ENCODE measurements at places on chromosomes 4 and X.

DNA sequence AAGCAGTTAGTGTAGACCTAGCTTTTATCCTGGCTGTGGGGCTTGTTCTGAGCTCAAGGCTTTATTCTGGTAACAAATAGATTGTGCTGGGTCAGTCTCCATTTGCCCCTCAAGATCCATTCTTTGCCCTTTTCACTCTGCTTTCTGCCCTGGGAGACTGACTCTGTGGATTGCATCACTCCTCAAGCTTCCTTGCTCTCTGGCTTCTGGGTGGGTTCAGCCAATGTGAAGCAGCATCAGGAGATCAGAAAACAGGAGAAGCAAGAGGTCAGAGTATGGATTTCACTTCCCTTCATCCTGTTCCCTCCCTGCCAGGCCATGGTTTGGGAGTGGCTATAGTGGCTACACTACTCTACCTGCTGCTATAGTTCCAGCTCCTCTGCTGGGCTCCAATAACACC is 184.1 kb upstream of the NDP start:
- no peak for DNase-seq

- DNase-seq: no peak
These were observed 82.0 kb downstream of the CHRDL1 start for GRCh38 chrX:110713666-110714065.

GRCh38 chr4:30461218-30461617 is 259.0 kb upstream of the PCDH7 start:
- DNase-seq: no peak

DNA sequence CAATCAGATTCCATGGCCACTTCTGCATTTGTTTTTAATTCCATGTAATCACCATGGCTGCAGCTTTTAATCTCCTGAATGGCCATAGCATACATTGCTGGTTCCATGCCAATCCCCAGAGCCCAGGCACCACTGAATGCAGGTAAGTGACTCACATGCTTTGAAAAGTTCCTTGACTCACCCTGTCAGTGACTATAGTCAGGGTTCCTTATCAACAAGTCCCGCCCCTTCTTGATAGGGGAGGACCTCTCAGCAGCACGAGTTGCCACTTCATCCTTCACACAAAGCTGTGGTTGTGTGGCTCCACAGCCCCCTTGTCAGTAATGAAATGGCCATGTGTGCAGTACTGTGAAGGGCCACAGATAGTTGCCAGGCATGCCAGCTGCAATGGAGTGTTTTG is 516.6 kb downstream of the PPARGC1A start:
- no peak for DNase-seq

GRCh38 chr4:155071962-155072361 is 136.5 kb upstream of the NPY2R start:
- no peak for DNase-seq

- DNase-seq: no peak
These were observed 29.5 kb upstream of the C4orf54 start for GRCh38 chr4:99687120-99687519.

GRCh38 chr4:144658903-144659302 is 12.9 kb downstream of the HHIP start:
- no peak for DNase-seq

GRCh38 chr4:74327762-74328161 is 19.5 kb downstream of the EPGN start:
- DNase-seq: no peak

DNA sequence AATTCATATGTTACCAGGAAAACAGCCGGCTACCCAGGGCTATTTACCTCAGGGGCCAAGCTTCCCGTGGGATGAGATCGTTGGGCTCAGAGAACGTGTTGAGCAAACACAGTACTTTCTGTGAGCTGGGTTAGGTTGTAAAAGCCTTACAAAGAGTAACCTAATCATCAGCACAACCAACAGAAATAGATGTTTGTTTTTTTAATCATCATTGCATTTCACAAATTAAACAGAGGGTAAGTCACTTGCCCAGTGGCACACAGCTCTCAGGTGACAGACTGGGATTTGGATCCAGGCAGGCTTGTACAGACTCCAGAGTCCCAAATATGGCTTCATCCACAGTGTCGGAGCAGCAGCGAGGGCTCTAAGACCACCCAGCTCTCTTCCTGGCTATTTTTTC is 20.1 kb downstream of the SPON2 start:
- no peak for DNase-seq

DNA sequence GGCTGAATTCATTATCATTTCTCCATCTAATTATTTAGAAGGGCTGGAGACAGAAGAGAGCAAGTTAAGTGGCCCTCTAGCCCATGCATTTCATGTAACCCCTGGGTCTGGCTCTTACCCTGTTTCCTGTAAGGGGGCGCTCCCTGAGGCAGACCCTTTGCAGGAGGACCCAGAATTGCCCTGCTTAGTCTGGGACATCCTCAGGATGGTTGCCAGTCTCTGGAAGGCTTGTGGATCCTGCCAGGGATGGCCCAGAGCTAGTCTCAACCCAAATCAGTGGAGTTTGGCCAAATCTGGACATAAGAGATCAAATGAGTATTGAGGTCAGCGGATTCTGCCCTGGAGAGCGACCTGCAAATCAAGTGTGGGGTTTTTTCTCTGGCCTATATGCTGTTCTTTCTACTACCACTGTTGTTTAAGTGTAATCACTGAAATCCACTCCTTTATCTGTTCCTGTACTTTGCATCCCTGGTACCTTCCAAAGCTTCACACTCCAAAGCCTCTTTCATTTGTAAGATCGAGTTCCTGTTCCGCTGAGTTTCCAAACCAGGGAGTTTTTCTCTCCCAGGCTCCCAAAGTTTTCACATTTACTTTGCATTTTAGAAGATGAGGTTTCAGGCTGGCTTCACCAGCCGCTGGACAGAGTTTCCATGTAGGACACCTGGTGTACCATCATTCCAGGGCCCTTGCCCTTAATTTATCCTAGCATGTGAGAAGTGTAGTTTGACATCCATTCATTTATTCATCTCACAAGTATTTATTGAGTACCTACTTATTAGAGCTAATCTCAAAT is 6.3 kb downstream of the KLF3 start:
- DNase-seq: no peak

DNA sequence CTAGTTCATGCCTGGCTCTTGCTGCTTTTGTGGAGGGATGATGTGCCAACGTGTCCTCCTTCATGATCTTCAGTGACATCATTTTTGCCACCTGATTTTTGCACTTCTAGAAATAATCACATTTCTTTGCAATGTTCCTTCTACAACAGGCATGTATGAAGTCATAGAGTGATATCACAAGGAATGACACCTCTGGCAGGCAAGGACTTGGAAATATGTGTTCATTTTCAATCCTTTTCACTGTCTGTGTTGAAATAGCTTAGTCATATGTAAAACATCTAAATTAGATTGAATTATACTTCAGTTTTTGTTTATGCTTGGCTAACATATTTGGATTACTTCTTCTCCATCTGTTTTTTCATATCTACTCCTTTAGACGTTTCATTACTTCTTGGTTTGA is 221.2 kb upstream of the STK26 start:
- no peak for DNase-seq

DNA sequence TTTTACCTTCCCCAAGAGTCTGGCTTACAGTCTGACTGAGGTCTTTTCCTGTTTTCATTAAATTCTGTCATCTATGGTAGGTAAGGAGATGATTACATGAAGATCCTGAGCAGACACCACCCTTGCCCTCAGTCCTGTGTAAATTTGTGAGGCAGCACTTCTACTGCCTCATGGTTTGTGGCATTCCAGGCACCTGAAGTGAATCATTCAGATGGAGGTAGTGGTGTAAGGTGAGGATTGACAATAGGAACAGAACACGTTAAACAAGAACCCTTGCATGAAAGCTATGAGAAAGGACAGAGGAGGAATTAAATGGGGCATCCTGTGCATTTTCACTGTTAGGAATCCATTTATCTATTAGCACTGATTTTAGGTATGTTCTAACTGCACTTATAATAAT is 618.6 kb downstream of the TLL1 start:
- no peak for DNase-seq

GRCh38 chr4:5399790-5400421 is 308.5 kb downstream of the EVC2 start:
- no peak for DNase-seq

DNA sequence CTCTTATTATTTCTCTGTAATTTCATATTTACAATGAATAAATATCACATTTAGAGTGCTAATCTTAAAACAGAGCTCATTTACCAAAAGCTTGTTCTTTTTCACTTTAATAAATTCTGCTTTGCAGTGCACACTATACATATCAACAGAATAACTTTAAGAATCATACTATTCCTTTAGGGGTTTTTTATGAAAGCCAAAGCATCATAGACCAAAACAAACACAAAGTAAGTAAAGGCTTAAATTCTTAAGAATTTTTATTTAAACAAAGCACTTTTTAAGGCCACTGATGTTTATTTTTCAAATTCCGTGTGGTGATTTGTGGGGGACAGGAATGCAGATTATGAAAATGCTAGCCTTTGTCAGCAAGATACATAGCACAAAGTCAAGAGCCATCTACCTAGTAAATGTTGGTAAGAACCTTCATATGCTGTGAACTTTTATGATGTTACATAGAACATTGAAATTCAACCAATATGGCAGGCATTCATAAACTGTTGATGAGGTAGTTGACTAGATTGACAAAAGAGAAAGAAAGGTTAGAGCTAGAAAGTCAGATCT is 17.8 kb downstream of the TIGD2 start:
- no peak for DNase-seq

- DNase-seq: no peak
These were observed at the start of gene HDX for GRCh38 chrX:84501798-84502628. HDX (minus strand) TSS chrX:84502453; CDS start chrX:84475397, 27,056 bp downstream.

DNA sequence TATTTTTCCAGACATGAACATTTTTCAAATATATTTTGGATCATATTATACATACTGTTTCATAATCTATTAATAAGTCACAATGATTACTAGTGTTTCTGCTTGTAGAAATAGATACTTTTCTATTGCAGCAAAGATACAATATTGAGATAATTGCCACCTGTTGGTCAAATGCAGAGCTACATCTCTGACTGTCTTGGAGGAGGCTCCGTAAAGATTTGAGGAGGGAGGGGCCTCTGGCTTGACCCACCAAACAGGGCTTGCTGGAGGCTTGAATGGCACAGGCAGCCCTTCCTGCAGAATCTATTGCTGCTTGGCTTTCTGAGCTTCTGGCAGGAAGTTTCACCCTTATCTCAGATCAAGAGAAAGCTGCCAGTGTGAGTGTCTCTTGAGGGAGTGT is 99.3 kb upstream of the ARMCX2 start:
- no peak for DNase-seq

DNA sequence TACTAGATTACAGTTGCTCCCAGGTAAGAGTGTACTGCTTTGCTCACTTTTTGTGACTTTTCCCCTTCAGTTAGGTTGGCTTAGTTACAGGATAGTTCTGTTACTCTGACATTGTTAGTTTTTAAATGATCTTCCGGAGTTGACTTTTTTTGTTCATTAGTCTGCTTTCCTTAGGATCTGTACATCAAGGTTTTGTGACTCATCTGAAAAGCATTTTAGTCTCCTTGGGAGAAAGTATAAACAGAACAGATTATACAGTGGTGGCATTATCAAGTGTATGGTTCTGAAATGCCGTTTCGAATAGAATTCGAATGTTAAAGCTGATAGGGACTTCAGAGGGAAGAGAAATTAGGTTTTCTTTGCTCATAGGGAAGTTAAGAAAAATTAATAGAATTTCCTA is 63.3 kb downstream of the USP9X start:
- no peak for DNase-seq

GRCh38 chrX:12162420-12162819 is 24.1 kb downstream of the FRMPD4 start:
- DNase-seq: no peak

DNA sequence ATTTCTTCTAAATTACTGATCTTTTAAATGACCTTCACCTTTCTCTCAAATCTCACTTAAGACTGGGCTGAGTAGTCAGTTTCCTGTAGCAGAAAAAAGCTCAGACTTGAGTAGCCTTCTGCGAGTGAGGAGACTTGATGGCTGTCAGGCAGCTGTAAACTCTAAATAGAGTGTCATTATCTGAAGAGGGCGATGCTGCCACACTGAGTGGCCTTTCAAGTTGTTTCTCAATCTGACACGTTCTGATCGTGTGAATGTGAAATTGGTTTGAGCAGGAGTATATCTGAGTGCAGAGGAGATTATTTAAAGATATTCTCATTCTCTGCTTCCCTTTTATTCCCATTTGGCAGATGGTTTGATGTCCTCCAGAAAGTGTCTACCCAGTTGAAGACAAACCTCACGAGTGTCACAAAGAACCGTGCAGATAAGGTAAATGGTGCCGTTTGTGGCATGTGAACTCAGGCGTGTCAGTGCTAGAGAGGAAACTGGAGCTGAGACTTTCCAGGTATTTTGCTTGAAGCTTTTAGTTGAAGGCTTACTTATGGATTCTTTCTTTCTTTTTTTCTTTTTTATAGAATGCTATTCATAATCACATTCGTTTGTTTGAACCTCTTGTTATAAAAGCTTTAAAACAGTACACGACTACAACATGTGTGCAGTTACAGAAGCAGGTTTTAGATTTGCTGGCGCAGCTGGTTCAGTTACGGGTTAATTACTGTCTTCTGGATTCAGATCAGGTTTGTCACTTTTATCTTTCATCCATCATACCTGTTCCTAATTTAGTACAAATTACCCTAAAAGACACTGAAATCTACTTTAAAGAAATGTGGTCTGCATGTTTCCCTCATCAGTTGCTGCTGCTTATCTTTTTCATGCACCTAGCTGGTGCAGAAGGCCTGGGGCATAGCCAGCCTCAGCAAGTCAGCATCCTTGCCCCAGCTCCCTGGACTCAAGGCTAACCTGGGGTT is 74.3 kb upstream of the MSANTD1 start:
- DNase-seq: no peak

DNA sequence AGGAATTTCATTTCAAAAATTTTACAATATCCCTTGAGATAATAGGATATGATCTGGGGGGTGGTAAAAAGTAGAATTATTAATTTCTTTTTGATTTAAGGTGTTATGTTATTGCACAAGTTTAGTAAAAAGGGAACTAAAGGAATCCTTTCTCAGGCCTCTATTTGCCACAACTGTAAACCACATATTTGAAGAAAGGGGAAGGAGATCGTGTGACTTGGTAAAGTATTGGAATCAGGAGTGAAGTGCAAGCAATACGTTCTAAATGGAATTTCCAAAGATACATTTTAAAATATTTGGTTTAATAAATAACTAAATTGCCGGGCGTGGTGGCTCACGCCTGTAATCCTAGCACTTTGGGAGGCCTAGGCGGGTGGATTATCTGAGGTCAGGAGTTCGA is 35.3 kb upstream of the SCRG1 start:
- DNase-seq: no peak

- DNase-seq: peak; percentile 59
These were observed 115.8 kb upstream of the SHISA3 start for GRCh38 chr4:42281324-42282020.

DNA sequence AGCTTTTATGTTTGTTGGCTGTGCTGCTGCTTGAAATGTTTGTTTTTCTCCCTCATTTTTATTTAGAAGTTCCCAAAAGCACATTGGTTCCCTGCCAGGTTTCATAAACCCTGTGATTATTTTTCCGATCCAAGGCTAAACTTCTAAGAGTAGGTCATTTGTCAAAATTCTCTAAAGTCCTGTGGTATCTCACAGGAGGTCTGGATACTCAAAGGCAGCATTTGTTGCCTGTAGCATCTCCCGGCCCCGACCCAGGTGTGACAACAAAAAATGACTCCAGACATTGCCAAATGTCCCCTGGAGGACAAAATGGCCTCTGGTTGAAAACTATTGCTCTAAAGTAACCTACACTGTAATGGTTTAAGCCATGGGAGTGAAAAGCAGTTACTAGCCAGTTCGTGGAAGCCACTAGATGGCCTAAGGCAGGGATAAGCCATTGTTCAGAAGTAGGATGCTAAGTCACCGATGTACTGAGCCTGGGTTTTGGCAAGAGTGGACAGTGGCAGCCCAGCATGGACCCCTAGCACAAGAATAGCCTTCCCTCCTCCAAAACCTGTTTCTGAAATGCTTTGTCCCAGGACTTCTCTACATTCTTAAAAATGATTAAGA is 256.1 kb downstream of the THOC2 start:
- DNase-seq: no peak

Data from stimulated activated effector memory CD8-positive, alpha-beta T cell treated with anti-CD3 and anti-CD28 coated beads, Interleukin-12 subunit alpha, Interleukin-12 subunit beta, amount 100 ng/mL, for 72 hours (primary cell).